Neural cell (in vitro differentiated cells): ENCODE measurements at places on chromosomes 2 and 18. TPM values are rescaled to one million over a fixed set of nuclear protein-coding genes. Genes with fewer than 3 reads are reported as not detected.

The MXD1 gene
- polyA plus RNA-seq: 16.4 and 20.8 TPM in 2 replicates

The CYP27C1 gene
- 0.84 and 2.3 TPM in 2 replicates for polyA plus RNA-seq

The MBD2 gene
- 16.4 and 20.5 TPM in 2 replicates for polyA plus RNA-seq

The FABP1 gene
- polyA plus RNA-seq: not detected in 2 replicates

The UGT1A10 gene
- polyA plus RNA-seq: not detected in 2 replicates

The TBC1D8 gene
- 3.6 and 5.3 TPM in 2 replicates for polyA plus RNA-seq

The ABCA12 gene
- not detected in 2 replicates for polyA plus RNA-seq

The NXPH2 gene
- polyA plus RNA-seq: not detected in 2 replicates

The RBKS gene
- 4.0 and 5.4 TPM in 2 replicates for polyA plus RNA-seq

The TMEM247 gene
- not detected in 2 replicates for polyA plus RNA-seq

The FAP gene
- polyA plus RNA-seq: 0.16 TPM in 1 of 2 replicates, not detected in the other

The SGPP2 gene
- polyA plus RNA-seq: 0.30 and 0.38 TPM in 2 replicates

The TTR gene
- polyA plus RNA-seq: not detected in 2 replicates

The PLEK gene
- 0.07 and 0.10 TPM in 2 replicates for polyA plus RNA-seq

The FARP2 gene
- polyA plus RNA-seq: 13.1 and 13.3 TPM in 2 replicates

The TTC21B gene
- 25.0 and 31.1 TPM in 2 replicates for polyA plus RNA-seq

The GAL3ST2 gene
- not detected in 2 replicates for polyA plus RNA-seq

The RALBP1 gene
- polyA plus RNA-seq: 24.4 and 30.0 TPM in 2 replicates

The SPP2 gene
- not detected in 2 replicates for polyA plus RNA-seq

The CABLES1 gene
- 1.4 and 1.8 TPM in 2 replicates for polyA plus RNA-seq

The LINC00305 gene
- not detected in 2 replicates for polyA plus RNA-seq

The EVA1A gene
- not detected in 2 replicates for polyA plus RNA-seq

The PSMA8 gene
- polyA plus RNA-seq: not detected in 2 replicates

The HJURP gene
- polyA plus RNA-seq: 1.3 and 3.3 TPM in 2 replicates

The SLC23A3 gene
- polyA plus RNA-seq: 0.12 and 0.28 TPM in 2 replicates

The AGXT gene
- polyA plus RNA-seq: not detected in 2 replicates

The ACVR1 gene
- 4.0 and 4.7 TPM in 2 replicates for polyA plus RNA-seq

The FAM237A gene
- polyA plus RNA-seq: not detected in 2 replicates

The SPATA3 gene
- not detected in 2 replicates for polyA plus RNA-seq

The REG1B gene
- polyA plus RNA-seq: not detected in 2 replicates
